ENCODE measurements at places on chromosomes 1 and 21.

DNA sequence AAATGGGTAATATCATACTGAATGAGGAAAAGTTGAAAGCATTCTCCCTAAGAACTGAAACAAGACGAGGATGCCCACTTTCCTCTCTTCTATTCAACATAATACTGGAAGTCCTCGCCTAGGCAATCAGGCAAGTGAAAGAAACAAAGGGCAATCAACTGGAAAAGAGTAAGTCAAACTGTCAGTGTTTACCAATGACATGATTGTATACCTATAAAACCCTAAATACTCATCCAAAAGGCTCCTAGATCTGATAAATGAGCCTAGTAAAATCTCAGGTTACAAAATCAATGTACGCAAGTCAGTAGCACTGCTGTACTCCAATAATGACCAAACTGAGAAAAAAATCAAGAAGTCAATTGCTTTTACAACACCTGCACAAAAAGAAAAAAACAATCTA lies 575.8 kb upstream of the PRMT6 start:
- DNase-seq = no peak

GRCh38 chr1:55584526-55585401 lies 369.6 kb upstream of the USP24 start:
- peak; percentile 58 for DNase-seq

GRCh38 chr1:28118640-28119307 lies 30.4 kb upstream of the EYA3 start:
- no peak for DNase-seq

DNA sequence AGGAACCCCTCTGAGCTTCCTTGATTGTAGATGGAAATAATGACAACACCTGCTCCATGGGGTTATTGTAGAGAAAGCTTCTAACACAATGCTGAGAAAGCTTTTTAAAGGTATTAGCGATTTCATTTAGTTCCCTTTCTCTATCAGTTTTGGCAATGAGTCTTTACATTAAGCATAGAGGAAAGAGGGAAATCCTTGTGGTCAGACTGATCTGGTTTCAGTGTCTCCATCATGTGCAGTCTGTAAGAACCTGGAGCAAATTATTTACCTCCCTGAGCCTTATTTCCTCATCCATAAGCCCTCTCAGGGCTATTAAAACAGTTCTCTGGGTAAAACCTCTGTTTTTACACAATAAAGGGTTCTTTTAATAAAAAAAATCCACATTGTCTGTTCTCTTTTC lies 87.5 kb downstream of the FGGY start:
- no peak for DNase-seq

DNA sequence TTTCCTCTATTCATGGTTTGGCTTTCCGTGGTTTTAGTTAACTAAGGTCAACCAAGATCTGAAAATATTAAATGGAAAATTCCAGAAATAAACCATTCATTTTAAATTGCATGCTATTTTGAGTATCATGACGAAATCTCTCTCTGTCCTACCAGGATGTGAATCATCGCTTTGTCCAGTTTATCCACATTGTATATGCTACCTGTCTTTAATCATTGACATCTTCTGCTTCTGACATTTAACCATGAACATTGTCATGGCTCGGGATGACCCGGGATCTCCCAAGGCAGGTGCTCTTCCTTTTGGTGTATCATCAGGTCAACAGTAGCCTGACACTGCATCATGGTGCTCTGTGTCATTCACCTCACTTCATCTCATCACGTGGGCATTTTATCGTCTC lies 125.5 kb upstream of the HNRNPU start:
- peak; percentile 57 for DNase-seq

DNA sequence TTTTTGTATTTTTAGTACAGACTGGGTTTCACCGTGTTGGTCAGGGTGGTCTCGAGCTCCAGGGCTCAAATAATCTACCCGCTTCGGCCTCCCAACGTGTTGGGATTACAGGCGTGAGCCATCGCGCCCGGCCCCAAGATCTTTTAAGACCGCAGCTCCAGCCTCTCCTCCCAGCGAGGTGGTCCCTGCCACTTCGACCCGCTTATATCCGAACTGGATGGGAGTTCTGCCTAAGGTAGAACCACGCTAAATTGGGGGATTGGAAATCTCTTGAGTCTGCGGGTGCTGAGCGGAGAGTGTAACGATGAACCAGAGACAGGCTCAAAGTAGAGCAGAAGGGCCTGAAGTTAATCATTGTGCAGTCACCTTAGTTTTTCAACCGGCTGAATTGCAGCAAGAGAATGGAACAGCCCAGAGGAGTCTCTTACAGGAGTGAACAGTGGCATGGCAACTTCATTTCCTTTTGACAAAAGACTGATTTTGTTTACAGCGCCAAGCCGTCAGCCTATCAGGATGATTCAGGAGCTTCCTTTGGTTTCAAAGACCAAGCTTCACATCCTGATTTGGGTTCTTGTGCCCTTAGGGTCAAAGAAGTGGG lies 726 bp upstream of the CYB5R1 start:
- DNase-seq = peak; percentile 27

DNA sequence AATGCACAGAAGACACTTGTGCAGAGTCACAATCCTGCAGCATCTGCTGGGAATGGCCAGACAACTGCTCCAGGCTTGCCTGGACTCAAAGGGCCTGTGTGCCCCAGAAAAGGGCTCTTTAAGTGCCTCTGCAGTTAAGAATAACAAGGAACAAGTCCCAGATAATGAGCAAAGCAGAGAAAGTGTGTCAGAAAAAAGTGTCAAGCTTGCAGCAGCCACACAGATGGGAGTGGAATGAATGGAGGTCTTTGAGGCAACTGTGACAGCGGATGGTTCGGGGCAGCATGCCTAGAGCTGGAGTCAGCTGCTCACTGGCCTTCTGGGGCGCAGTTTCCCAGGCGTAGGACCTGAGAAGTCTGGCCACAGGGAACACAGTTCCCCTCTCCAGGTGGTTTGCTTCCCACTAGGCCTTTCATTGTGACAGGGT lies 5.1 kb downstream of the PARP1 start:
- no peak for DNase-seq

GRCh38 chr1:240190881-240191401 lies 99.3 kb downstream of the FMN2 start:
- peak; percentile 91 for DNase-seq

- peak; percentile 20 for DNase-seq
Observed at GRCh38 chr1:229557913-229558414, 543 bp downstream of the ABCB10 start.

- no peak for DNase-seq
Observed at GRCh38 chr21:40562242-40563002, 284.5 kb downstream of the DSCAM start.

DNA sequence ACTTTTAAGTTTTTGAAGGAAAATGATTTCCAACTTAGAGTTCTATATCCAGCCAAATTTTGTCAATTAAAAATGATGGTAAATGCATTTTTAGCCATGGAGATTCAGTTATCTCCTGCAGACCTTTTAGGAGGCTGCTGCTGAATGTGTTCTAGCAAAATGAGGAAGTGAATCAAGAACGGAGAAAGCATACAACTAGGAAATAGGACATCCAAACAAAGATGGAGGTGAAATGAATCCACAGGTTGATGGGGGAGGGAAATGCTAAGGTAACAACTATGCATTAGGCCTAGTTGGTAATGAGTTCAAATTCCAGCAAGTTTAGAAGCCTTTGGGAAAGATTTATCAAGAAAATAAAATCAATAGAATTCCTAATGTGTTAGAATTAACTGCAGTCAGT lies 80.5 kb downstream of the FNBP1L start:
- no peak for DNase-seq

- DNase-seq = no peak
Observed at GRCh38 chr21:43731891-43732711, 13.2 kb downstream of the PDXK start.
